Stimulated activated CD8-positive, alpha-beta memory T cell treated with anti-CD3 and anti-CD28 coated beads, Interleukin-2, amount 100 ng/mL, for 1 hour (primary cell): ENCODE measurements at places on chromosomes 16 and 17.

- DNase-seq: no peak
Measured at GRCh38 chr16:47284999-47285398, 141.3 kb upstream of the NETO2 start.

DNA sequence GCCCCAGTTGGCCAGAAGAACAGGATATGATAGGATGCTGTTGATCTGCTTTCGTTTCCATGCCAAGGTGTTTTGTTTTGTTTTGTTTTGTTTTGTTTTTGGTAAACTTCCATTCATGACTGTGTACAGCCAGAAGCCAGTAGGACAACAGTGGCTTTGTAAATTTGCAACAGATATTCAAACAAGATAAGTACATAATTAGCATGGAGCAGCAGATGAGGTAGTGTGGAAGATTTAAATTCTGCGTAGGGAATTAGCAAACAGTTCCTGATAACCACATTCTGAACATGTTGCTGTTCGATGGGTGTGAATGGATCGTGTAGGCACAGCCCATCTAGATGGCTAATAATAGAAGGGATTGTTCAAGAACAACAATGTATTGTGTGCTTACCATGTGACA, 1080.1 kb upstream of the RBFOX1 start:
- DNase-seq: no peak

- no peak for DNase-seq
Measured at GRCh38 chr16:54937671-54938211, 7.1 kb downstream of the IRX5 start.

DNA sequence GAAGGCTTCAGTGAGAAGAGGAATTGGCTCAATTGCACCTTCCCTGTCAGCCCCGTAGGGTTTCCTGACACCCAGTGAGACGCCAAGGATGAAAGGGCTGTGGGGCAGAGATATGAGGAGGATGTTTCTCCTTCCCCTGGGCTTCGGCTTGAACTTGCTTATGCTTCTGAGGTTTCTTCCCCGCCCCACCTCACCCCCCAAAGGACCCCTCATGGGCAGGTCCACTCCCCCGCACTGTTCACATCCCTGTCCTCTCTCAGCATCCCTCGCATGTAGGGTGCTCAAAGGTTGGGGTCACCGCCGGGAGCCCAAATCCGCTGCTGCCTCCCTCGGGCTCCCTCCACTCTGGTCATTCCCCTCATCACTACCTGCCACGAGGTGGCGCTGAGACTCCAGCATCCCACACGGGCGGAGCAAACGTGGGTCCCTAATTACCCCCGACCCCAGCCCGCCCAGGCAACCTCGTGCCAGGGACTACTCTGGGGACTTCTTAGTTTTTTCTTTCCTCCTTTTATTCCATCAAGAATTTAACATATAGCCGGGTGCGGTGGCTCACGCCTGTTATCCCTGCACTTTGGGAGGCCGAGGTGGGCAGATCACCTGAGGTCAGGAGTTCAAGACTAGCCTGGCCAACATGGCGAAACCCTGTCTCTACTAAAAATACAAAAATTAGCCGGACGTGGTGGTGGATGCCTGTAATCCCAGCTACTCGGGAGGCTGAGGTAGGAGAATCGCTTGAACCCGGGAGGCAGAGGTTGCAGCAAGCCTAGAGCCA, 3.3 kb upstream of the TRARG1 start:
- DNase-seq: peak; percentile 54

GRCh38 chr16:89155184-89155679, 16.3 kb upstream of the CDH15 start:
- DNase-seq: no peak

- no peak for DNase-seq
Measured at GRCh38 chr16:86317813-86318650, 192.3 kb upstream of the FOXF1 start.

- DNase-seq: peak; percentile 62
Measured at GRCh38 chr17:58249270-58250133, 11.1 kb downstream of the LPO start.

- peak; percentile 48 for DNase-seq
Measured at GRCh38 chr17:48429638-48430586, at the start of gene SKAP1. TSS of gene SKAP1 (minus strand) at chr17:48430214.

DNA sequence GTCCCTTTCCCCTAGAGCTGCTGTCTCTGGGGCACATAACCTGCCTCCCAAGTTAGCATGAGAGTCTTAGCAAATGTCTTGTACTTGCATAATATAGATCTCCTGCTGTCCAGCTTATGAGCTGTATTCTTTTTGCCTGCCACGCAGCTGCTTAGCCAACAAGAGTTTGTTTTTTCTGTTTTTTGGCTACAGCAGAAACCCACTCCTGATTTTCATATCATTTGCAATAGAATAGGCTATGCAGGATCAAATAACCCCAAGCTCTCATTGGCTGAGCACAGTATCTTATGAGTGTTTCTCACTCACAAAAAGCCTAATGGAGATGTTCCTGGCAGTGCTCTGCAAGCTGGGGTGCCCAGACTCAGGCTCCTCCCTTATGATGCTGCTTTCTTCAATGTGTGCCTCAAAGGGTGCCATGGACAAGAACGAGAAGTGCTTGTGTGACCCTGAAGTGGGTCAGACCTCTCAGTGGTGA, 23.1 kb downstream of the B9D1 start:
- DNase-seq: no peak

DNA sequence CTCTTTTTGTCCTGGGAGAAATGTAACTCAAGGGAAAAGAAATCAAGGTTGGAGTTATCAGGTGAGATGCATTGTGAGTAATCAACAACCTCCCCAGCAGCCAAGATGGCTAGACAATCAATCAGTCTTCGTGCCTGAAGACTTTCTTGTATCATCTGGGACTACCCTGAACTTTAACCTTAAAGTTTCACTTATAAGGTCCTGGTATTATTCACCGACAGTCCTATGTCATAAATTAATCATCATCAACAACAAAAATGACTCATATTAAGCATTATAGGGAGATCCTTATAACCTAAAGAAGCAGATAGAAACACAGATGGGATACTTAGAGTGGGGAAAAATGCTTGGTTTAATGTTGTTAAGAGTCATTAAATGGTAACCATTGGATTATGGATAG, 7.7 kb upstream of the TEKT3 start:
- DNase-seq: no peak

DNA sequence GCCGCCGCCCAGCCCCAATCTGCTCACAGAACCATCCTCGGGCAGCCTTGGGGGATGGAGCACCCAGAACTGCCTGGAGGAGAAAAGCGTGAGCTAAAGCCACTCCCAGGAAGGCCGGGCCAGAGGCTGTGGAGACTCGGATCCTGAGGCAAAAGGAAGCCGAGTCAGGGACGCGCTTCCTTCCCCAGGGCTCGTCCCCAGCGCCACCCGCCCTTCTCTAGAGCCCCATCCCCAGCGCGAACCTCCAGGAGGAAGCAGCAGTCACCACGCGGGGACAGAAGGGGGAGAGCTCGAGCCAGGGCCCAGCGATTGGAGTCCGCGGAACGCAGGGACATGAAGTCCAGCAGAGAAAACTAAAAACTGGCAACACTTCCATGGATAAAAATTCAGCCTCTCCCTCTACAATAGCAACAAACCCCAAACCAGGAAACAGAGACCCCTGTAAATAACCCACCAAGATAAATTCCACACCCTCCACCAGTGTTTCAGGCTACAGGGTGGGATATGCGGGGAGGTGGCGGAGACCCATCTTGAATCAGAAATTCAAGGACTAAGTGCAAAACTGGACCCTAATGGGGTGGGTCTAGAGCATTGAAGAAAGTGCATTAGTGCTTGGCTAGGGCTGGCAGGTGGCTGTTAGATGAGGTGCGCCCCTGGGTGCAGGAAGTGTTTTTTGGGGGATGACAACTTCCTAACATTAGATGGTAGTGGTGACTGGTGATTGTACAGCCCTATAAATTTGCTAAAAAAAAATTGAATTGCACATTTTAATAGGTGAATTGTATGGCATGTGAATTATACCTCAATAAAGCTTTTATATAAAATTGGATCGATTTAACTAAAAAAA, 116.1 kb upstream of the METRNL start:
- no peak for DNase-seq

- no peak for DNase-seq
Measured at GRCh38 chr16:71338193-71338592, 20.3 kb upstream of the CALB2 start.

GRCh38 chr17:81557276-81558114, 5.3 kb upstream of the FAAP100 start:
- no peak for DNase-seq
